ENCODE measurements at places on chromosomes 3 and 15. TPM values are rescaled to one million over a fixed set of nuclear protein-coding genes. Genes with fewer than 3 reads are reported as not detected.

Gene SCG3
- total RNA-seq: 6.4 TPM

Gene MORC1
- total RNA-seq: not detected

Gene SYNM
- total RNA-seq: 1.1 TPM

Gene TARS3
- 21.5 TPM for total RNA-seq

Gene IRAK2
- 0.36 TPM for total RNA-seq

Gene CX3CR1
- not detected for total RNA-seq

Gene RYR3
- total RNA-seq: 0.07 TPM

Gene INAFM2
- 12.9 TPM for total RNA-seq

Gene CADM2
- total RNA-seq: 5.8 TPM

GRCh38 chr15:89291934-89292438 lies 42.6 kb downstream of the POLG start:
- no peaks in the 10 kb centered on the region for H3K27me3 ChIP-seq
- H3K36me3 ChIP-seq: peaks cover 31% of the 10 kb centered on the region
- DNase-seq: no peak
- no peak overlapping the region for H3K27ac ChIP-seq
- no peaks in the 10 kb centered on the region for H3K4me1 ChIP-seq
- H3K4me3 ChIP-seq: no peak overlapping the region

GRCh38 chr3:195808741-195809290 lies 2.9 kb downstream of the MUC4 start:
- no peak for DNase-seq
- no peaks in the 10 kb centered on the region for H3K36me3 ChIP-seq
- H3K4me3 ChIP-seq: no peak overlapping the region
- no peaks in the 10 kb centered on the region for H3K4me1 ChIP-seq
- no peak overlapping the region for H3K27ac ChIP-seq
- H3K27me3 ChIP-seq: peaks cover 41% of the 10 kb centered on the region

GRCh38 chr3:66423791-66424190 lies 77.0 kb downstream of the LRIG1 start:
- no peak overlapping the region for H3K27ac ChIP-seq
- peaks cover 6% of the 10 kb centered on the region for H3K4me1 ChIP-seq
- H3K4me3 ChIP-seq: no peak overlapping the region
- no peak for DNase-seq
- peaks cover 42% of the 10 kb centered on the region for H3K36me3 ChIP-seq

- peaks cover 6% of the 10 kb centered on the region for H3K36me3 ChIP-seq
- H3K4me1 ChIP-seq: peaks cover 12% of the 10 kb centered on the region
- DNase-seq: no peak
Measured at GRCh38 chr3:197364410-197365071, 66.1 kb upstream of the DLG1 start.

DNA sequence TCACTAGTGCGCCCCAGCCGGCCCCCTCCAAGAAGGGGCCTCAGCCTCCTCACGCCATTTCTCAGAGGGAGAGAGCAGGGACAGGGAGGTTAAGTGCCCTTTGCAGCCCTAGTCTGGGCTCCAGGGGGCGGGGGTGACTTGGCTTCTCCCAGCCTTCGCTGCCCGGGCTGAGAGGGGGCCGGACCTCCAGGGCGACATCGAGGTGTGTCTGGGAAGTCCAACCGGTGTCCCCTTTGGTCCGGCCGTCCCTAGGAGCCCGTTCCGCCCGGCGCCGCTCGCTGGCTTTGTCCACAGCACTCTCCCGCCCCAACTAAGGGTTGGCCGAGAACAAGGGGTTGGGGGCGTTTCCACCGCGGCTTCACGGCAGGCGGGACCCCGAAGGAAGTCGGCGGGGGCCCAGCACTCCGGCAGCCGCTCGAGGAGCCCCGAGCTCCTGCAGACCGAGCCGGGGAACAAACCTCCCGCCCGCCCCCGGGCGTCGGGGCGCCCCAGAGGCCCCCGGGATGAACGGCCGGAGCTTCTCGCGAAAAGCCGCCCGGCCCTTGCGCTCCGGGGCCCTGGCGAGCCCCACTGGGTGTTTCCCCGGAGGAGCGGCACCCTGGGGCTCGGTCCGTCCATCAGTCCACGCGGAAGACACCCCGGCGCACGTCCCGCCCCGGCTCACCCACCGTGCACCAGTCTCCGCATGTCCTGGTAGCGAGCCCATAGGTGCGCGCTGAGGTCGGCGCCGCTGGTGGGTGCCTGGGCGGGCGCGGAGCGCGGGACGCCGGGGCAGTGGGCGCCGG lies 627 bp downstream of the NT5DC2 start:
- peaks cover 32% of the 10 kb centered on the region for H3K4me1 ChIP-seq
- H3K27me3 ChIP-seq: no peaks in the 10 kb centered on the region

DNA sequence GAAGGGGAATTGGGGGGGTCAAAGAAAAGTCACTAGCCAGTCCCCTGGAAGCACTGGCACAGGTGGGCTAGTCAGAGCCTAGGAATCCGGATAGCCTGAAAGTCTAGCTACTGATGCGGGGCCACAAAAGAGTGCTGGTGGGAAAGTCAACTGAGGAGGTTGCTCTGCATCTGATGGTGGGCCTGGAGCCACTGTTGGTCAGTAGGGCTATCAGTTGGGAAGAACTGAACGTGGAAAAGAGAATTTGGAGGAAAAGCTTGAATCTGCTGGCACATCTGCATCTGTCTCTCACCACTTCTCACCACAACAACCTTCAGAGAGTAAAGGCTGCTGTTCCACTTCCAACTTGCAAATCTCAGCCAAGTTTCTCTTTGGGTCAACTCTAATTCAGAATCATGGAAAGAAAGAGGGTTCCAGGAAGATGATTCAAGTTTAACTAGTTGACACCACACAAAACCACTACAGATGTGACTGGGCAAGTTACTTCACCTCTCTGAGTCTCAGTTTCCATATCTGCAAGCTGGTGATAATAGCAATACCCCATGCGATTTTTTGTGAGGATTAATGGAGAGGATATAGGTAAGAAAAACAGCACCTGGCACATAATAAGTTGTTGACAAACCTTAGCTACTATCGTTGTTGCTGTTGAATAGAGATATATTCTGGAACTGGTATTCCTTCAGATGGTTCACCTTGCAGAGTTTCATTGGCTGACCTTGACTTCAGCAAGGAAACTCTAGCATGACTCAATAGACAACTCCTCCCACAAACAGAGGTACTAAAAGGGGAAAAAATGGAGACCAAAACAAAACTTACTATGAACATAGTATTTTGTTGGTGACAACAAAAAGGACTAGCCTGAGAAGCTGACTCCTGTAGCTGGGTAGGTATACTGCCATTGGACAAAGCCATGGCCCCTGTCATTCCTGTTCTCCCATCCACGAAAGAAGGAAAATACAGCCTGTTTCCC lies 280.2 kb upstream of the STT3B start:
- DNase-seq: no peak
- no peaks in the 10 kb centered on the region for H3K27me3 ChIP-seq
- H3K27ac ChIP-seq: no peak overlapping the region

- no peak overlapping the region for H3K27ac ChIP-seq
- H3K4me1 ChIP-seq: peaks cover 1% of the 10 kb centered on the region
- no peaks in the 10 kb centered on the region for H3K27me3 ChIP-seq
- no peaks in the 10 kb centered on the region for H3K36me3 ChIP-seq
Measured at GRCh38 chr15:66670175-66670574, 31.9 kb upstream of the SMAD6 start.

GRCh38 chr3:156681002-156681401 lies 6.6 kb downstream of the TIPARP start:
- no peak for DNase-seq
- H3K4me1 ChIP-seq: peaks cover 58% of the 10 kb centered on the region
- no peak overlapping the region for H3K4me3 ChIP-seq
- peaks cover 22% of the 10 kb centered on the region for H3K36me3 ChIP-seq
- H3K27me3 ChIP-seq: no peaks in the 10 kb centered on the region

GRCh38 chr3:136949708-136950107 lies 8.1 kb upstream of the IL20RB start:
- H3K27ac ChIP-seq: no peak overlapping the region
- no peak for DNase-seq
- no peak overlapping the region for H3K4me3 ChIP-seq

DNA sequence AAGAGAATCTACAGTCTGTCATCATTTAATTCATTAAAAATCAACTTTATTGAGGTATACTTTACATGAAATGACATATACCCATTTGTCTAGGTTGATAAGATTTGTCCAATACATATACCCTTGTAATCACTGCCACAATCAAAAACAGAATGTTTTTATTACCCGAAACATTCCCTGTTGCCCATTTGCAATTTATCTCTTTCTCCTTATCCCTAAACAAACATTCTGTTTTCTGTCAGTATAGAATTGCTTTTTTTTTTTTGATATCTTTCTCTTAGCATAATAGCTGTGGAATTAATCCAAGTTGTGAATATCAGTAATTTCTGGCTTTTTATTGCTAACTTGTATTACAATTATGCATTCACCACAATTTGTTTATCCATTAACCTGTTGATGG lies 4.3 kb upstream of the CNTN6 start:
- DNase-seq: no peak
- H3K36me3 ChIP-seq: no peaks in the 10 kb centered on the region
- peaks cover 18% of the 10 kb centered on the region for H3K4me1 ChIP-seq
- no peak overlapping the region for H3K27ac ChIP-seq
- no peak overlapping the region for H3K4me3 ChIP-seq
- H3K27me3 ChIP-seq: peaks cover 4% of the 10 kb centered on the region

- no peaks in the 10 kb centered on the region for H3K36me3 ChIP-seq
- H3K4me1 ChIP-seq: peaks cover 49% of the 10 kb centered on the region
- DNase-seq: no peak
Measured at GRCh38 chr3:86175593-86176444, 815.1 kb downstream of the VGLL3 start.

DNA sequence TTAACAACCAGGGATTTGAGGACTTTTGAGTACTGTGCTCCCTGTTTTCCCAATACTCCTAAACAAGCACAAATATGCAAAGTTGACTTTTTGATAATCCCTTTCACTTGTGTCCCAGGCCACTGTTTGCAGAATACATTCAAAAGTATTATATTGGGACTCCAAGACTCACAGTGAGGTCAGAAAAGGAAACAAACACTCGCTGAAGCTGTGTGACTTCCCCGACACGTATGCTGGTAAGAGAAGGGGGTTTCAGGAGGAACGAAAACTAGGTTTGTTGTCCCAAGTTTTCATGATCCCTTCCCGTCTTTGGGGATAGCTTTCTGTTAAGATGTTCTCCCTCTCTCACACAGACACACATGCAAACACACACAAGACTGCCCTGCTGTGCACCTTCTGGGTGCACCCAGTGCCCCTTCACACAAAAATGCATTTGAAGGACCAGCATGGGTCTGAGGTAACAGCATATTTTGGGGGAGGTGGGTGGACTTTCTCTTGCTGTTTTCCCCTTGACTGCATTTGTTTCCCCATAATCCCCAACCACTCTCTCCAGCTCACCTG lies 225.2 kb upstream of the PRICKLE2 start:
- no peaks in the 10 kb centered on the region for H3K36me3 ChIP-seq
- H3K27me3 ChIP-seq: peaks cover 40% of the 10 kb centered on the region
- peaks cover 17% of the 10 kb centered on the region for H3K4me1 ChIP-seq

DNA sequence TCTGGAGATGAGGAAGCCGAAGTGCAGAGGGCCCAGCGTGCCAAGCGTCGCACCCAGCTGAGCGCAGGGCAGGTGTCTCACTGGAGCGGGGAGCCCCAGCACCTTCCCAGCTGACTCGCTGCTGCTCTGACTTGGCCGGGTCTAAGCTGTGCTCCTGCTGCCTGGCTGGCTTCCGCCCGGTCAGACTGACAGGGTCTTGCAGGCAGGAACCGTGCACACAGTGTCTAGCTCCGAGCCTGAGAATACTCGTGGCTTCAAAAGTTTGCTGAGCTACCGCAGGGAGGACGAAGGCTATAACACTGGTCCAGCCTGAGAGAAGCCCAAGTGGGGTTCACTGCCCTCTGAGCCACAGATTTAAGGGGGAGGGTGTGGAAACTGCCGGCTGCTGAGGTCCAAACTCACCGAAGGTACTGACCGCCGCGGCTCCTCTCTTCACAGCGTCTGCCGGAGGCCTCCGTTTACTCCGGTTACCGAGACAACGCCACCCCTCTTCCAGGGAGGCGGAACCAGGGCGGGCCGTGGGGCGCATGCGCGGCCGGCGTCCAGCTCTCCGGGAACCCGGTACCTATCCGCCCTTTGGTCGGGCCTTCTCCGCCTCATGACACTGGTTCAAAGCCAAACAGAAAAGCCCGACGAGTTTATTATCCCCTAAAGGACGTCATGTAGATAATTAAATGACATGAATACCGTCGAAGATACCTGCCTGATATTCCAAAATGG lies at the start of gene CFAP44:
Gene CFAP44, minus strand, starts transcription at position 443 of the 720 bp plus-strand sequence. CDS start 7,829 bp downstream, outside the sequence.
- peaks cover 4% of the 10 kb centered on the region for H3K36me3 ChIP-seq
- peak; percentile 69 for DNase-seq
- no peaks in the 10 kb centered on the region for H3K27me3 ChIP-seq

- H3K4me1 ChIP-seq: no peaks in the 10 kb centered on the region
- no peaks in the 10 kb centered on the region for H3K27me3 ChIP-seq
- H3K27ac ChIP-seq: no peak overlapping the region
- DNase-seq: no peak
- no peak overlapping the region for H3K4me3 ChIP-seq
Measured at GRCh38 chr3:76514836-76515235, 525.1 kb upstream of the ROBO2 start.

- no peak overlapping the region for H3K4me3 ChIP-seq
- H3K4me1 ChIP-seq: peaks cover 3% of the 10 kb centered on the region
- peaks cover 7% of the 10 kb centered on the region for H3K27me3 ChIP-seq
- no peaks in the 10 kb centered on the region for H3K36me3 ChIP-seq
- no peak for DNase-seq
- no peak overlapping the region for H3K27ac ChIP-seq
Measured at GRCh38 chr3:16205156-16205870, 30.8 kb downstream of the GALNT15 start.

GRCh38 chr3:172107403-172107802 lies 68.0 kb downstream of the FNDC3B start:
- H3K36me3 ChIP-seq: peaks cover 13% of the 10 kb centered on the region
- no peak for DNase-seq
- peak overlapping the region; percentile 16 for H3K27ac ChIP-seq
- no peaks in the 10 kb centered on the region for H3K27me3 ChIP-seq

GRCh38 chr15:66595931-66596545 lies 30.2 kb upstream of the LCTL start:
- no peak for DNase-seq
- no peak overlapping the region for H3K27ac ChIP-seq
- H3K36me3 ChIP-seq: no peaks in the 10 kb centered on the region
- H3K4me1 ChIP-seq: peaks cover 10% of the 10 kb centered on the region
- H3K4me3 ChIP-seq: no peak overlapping the region

DNA sequence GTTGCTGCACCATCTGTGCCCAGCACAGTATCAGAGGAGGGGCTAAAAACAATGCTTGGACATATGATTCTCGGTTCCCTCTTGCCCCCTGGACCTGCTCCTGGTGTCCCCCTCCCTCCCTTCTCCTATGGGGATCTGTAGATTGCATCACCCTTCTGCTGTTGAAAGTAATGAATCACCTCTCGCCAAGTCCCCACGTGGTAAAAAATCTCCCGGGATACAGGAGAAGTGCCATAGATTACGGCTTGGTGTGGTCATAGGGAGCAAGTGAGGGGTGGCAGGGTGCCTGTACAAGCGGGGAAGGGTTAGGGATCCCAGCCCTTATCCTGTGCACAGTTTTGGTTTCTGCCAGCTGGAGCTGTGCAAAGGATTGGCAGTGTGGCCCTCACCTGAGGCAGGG lies 37.7 kb downstream of the AMOTL2 start:
- H3K36me3 ChIP-seq: no peaks in the 10 kb centered on the region
- H3K27me3 ChIP-seq: peaks cover 17% of the 10 kb centered on the region
- H3K4me3 ChIP-seq: no peak overlapping the region
- DNase-seq: no peak
- peaks cover 10% of the 10 kb centered on the region for H3K4me1 ChIP-seq

GRCh38 chr3:177992993-177993970 lies 543.0 kb upstream of the KCNMB2 start:
- H3K36me3 ChIP-seq: no peaks in the 10 kb centered on the region
- no peak overlapping the region for H3K27ac ChIP-seq
- no peaks in the 10 kb centered on the region for H3K27me3 ChIP-seq

Data from progenitor cell of endocrine pancreas (in vitro differentiated cells).